ENCODE measurements at places on chromosomes 6 and 20.

- DNase-seq, result no peak
Measured at GRCh38 chr6:31830886-31831335, 3.4 kb downstream of the HSPA1B start.

GRCh38 chr6:41379306-41379705 is 43.9 kb downstream of the NCR2 start:
- DNase-seq, result no peak

- no peak for DNase-seq
Measured at GRCh38 chr20:48999890-49000870, 45.9 kb upstream of the CSE1L start.

DNA sequence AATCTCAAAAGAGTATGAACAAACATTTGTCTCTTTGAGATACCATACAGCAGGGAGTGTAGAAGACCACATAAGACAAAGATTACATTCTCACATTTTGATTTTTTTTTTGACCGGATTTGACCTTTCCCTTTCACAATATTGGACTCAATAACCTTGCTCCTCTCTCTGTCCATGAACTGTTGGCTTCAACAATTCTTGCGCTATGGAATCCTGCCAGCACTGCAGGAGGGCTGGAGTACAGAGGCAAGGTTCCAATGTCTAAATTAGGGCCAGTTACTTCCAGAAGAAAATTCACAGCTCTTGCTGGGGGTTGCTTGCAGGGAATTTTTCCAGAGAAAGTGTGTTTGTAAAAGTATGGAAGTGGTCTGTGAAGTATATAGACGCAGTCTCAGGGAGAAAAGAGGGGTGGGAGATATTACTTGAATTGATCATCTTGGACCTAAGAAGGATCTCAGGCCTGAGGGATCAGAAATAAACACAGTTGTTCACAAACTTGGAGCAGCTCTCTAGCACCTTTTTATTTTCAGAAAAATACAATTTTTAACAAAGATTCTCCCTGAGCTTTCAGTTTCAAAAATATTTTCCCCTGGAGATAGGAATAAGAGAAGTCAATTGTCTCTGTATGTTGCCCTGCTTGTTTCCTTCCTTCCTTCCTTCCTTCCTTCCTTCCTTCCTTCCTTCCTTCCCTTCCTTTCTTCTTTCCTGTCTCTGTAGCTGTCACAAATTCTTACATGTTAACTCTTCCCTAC is 765.9 kb downstream of the BCKDHB start:
- DNase-seq, result no peak

DNA sequence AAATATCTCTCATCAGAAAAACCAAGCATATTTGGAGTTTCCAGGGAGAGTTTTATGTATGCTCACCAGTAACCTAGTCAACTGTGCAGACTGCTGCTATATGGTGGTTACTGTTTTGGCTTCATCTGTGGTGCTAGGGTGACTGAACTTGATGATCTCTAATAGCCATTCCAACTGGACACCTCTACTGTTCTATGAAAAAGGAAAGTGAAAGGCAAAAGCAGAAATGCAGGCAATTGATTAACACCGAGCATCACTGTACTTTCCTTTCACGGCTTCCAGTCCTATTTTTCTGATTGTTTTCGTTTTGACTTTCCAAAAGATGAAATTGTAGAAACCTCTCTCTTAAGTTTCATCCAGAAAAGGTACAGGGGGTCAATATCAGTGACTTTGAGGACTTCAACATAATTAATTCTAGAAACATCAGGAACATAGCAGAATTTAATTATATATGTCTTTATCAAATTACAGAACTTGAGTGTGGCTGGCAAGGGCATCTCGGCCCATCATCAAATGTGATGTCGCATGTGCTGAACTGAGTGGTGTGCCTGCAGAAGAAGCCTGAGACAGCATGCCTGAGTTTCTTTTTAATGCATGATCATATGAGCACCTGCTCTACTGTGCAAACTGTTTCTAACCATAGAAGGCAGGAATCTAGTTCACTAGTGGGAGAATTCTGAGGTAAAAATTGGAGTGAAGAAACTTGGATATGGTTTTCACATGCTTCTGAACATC is 464.3 kb upstream of the FLRT3 start:
- no peak for DNase-seq

Measured in naive thymus-derived CD8-positive, alpha-beta T cell (primary cell).